Esophagus squamous epithelium (tissue), 5 donors: ENCODE measurements at places on chromosomes 3 and 15. TPM values are rescaled to one million over a fixed set of nuclear protein-coding genes. Genes with fewer than 3 reads are reported as not detected.

Gene EPB42
- not detected for total RNA-seq

Gene PIAS1
- total RNA-seq: 69.2 TPM

Gene TMIE
- 0.38 TPM for total RNA-seq

- H3K27ac ChIP-seq: no peak overlapping the region
- no peaks in the 10 kb centered on the region for H3K27me3 ChIP-seq
- DNase-seq: no peak
- H3K4me1 ChIP-seq: peaks cover 12% of the 10 kb centered on the region
Measured at GRCh38 chr3:72384602-72385001, 463.6 kb downstream of the SHQ1 start.

GRCh38 chr3:16189201-16189600, 14.7 kb downstream of the GALNT15 start:
- H3K4me3 ChIP-seq: no peak overlapping the region
- no peaks in the 10 kb centered on the region for H3K4me1 ChIP-seq
- H3K36me3 ChIP-seq: no peaks in the 10 kb centered on the region
- H3K27ac ChIP-seq: no peak overlapping the region

DNA sequence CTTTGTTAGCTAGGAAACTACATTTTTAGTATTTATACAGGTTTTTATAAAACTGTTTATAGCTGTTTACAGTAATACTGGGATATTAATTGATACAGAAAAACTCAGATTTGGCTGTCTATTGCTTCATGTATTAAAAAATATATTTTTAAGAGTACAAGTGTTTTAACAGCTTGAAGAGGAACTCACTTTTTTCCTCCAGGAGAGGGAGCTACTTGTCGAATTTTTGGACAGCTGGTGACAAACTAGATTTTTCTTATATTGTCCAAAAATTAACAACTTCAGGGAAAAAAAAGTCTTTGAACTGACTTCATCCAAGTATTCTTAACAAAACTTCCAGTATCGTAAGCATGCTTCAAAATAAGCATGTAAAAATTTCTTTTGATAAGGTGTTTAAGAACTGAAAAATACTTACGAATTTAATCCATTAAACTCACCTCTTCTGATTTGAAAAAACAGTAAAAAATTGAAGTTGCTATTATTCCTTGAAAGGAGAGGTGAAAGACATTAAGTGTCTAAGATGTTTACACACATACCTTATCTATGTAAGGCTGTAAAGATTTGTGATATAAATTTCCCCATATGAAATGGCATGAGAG, 4.0 kb downstream of the DIPK2A start:
- no peak for DNase-seq
- no peak overlapping the region for H3K27ac ChIP-seq
- no peaks in the 10 kb centered on the region for H3K27me3 ChIP-seq

GRCh38 chr3:197516517-197516889, 39.3 kb downstream of the BDH1 start:
- no peak for DNase-seq
- H3K4me3 ChIP-seq: no peak overlapping the region
- peaks cover 37% of the 10 kb centered on the region for H3K4me1 ChIP-seq

DNA sequence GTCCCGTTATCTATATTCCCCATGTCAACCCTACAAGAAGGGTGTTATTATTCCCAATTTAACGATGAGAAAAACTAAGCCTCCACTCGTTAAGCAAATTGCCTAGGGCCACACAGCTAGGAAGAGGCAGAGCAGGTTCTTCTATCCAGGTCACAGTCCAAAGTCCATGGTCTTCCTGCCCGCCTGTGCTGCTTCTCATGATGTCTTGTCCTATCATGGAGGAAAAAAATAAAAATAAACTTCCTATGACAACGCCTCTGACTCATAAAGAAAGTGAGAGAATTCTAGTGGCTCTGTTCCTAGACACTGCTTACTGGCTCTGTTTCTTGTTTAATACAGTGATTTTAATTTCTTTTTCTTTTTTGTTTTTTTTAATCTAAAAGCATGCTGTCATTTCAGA, 9.7 kb downstream of the COL8A1 start:
- H3K4me1 ChIP-seq: peaks cover 64% of the 10 kb centered on the region
- H3K36me3 ChIP-seq: no peaks in the 10 kb centered on the region
- H3K27ac ChIP-seq: no peak overlapping the region

- no peak for DNase-seq
- no peaks in the 10 kb centered on the region for H3K36me3 ChIP-seq
- H3K27ac ChIP-seq: no peak overlapping the region
- H3K27me3 ChIP-seq: no peaks in the 10 kb centered on the region
Measured at GRCh38 chr3:102265720-102266119, 169.1 kb upstream of the ZPLD1 start.

- H3K36me3 ChIP-seq: no peaks in the 10 kb centered on the region
- H3K27ac ChIP-seq: no peak overlapping the region
- no peaks in the 10 kb centered on the region for H3K27me3 ChIP-seq
Measured at GRCh38 chr3:135059580-135059979, 264.5 kb downstream of the EPHB1 start.

- H3K36me3 ChIP-seq: no peaks in the 10 kb centered on the region
- H3K27me3 ChIP-seq: no peaks in the 10 kb centered on the region
- no peak for DNase-seq
Measured at GRCh38 chr15:28994142-28994830, 108.5 kb downstream of the APBA2 start.
